ENCODE measurements at places on chromosomes 11 and 22.

DNA sequence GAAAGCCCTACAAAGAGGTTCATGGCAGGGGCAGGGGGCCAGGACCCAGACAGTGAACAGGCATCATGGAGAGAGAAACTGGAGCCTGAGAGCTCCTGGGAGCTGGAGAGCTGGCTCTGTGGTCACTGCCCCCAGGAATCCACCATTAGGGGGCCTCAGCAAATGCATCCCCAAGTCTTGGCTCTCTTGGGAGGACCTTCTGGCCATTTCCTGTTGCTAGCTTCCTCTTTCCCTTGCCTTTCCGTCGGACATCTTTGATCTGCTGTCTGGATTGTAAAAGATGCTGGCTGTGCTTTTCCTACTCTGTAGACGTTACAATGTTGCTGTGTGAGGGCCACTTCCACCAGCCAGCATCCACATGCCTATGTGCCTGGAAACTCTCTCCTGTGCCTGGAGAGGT is 7.1 kb upstream of the CRYBB2 start:
- DNase-seq: no peak

DNA sequence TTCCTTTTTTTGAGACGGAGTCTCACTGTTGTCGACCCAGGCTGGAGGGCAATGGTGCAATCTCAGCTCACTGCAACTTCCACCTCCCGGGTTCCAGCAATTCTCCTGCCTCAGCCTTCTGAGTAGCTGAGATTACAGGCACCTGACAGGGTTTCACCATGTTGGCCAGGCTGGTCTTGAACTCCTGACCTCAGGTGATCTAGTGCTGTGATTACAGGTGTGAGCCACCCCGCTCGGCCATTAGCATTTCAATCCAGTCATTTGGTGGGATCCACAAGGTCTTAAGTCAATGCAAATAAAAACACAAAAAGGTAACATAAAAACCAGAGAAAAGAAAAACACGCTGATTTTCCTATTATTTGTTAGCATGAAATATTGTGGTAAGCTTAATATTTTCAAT is 1227.2 kb upstream of the TENM4 start:
- no peak for DNase-seq

GRCh38 chr11:93935826-93936225 is 85.3 kb upstream of the HEPHL1 start:
- DNase-seq: no peak

GRCh38 chr22:22410121-22410520 is 98.4 kb downstream of the ZNF280B start:
- no peak for DNase-seq

GRCh38 chr11:59380263-59381059 is 21.8 kb downstream of the OR5AN1 start:
- no peak for DNase-seq

- no peak for DNase-seq
Measured at GRCh38 chr11:71240865-71241691, 11.3 kb downstream of the SHANK2 start.

DNA sequence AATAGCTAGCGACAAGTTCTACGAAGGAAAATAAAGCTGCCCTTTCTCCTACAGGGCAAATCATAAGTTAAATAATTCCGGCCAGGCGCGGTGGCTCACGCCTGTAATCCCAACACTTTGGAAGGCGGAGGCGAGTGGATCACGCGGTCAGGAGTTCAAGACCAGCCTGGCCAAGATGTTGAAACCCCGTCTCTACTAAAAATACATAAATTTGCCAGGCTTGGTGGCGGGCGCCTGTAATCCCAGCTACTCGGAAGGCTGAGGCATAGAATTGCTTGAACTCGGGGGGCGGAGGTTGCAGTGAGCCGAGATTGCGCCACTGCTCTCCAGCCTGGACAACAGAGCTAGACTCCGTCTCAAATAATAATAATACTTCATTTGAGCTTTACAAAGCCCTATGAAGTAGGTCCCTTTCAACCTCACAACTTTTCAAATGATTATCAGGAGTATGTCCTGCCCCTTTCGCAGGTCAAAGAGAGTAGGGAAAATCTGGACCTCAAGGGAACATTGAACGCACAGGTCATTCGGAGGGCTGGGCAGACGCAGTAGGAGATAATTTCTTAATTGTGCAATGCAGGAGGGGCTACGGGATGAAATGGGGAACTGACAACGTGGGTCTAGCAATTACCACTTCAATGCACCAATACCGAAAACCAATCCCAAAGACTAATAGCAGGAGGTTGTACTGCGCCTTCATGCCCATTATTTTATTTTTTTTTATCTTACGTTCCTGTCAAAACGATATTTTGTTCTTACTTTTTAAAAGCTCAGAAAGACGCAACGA is 590 bp downstream of the COMMD9 start:
- no peak for DNase-seq

DNA sequence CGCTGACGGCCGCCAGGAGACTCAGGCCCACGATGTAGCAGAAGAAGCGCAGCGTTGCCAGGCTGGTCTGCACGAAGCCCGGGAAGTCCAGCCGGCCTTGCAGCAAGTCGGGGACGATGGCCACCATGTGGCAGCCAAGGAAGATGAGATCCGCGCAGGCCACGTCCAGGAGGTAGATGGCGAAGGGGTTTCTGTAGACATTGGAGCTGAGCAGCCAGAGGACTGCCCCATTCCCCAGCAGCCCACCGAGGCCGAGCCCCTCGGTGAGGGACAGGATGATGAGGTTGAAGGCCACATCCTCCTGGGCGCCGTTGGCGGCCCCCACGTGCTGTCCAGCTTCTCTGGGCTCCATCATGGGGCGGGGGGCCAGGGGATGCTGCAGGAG is 3.8 kb downstream of the MRGPRE start:
- DNase-seq: no peak

DNA sequence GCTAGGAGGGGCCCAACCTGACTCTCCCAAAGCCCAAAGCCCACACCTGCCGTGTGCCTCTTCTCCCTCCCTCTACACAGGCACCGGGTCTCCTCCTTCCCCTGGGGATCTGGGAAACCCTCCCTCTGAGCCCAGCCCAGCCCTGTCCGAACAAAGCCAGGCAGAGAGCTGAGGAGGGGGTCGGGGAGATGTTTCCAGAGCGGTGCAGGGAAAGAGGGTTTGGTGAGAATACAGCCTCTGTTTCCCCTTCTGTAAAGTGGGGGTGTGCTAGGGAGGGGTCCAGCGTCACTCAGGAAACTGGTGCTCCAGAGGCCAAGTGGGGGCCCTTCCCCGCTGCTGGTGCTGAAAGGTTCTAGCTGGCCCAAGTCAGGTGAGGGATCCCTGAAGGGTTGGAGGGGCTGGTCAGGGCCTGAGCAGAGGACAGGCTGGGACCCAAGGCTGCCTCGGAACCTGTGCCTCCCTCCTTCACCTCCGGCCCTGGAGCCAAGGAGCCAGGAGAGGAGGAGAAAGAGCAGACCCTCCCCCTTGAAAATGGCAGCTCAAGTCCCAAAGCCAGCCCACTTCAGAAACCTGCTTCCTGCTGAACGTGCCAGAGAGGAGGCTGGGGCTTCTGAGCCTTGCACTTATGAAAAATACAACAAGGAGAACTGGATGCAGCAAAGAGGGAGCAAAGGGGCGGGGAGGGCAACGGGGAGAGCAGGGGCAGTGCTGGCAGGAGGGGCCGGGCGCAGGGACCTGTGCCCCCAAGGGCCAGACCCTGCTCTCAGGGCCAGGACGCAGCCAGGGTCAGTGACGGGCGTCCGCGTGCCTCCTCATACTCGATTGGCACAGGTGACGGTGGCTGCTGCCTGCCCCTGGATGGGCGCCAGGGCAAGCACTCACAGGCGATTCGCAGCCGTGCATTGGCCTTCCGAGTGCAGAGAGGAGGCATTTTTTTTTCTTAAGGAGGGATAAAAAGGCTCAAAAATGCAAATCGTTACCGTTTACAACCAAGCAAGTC is 43.2 kb downstream of the MACROD1 start:
- DNase-seq: no peak

- no peak for DNase-seq
Measured at GRCh38 chr11:40202589-40203270, 1256.7 kb downstream of the LRRC4C start.

DNA sequence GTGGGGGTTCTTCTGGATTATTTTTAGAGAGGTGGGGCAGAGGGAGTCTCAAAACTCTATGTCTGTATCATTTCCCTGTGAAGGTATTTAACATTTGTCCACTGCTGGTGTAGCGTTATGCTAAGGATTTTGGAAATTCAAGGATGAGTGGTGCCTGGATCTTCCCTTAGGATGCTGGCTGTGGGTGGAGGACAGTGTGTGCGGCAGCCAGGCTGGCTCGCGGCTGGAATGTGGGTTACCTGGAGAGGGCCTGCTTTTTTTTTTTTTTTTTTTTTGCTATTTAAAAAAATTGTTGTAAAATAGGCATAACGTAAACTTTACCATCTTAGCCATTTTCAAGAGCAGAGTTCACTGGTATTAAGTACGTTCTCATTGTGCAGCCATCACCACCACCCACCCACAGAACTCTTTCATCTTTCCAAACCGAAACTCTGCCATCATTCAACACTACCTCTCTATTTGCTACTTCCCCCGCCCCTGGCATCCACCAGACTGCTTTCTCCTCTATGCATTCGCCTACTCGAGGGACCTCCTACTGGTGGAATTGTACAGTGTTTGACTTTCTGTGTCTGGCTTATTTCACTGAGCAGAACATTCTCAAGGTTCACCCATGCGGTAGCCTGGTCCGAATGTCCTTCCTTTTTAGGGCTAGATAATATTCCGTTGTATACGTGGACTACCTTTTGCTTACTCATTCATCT is 67.1 kb downstream of the PARVB start:
- DNase-seq: peak; percentile 29

GRCh38 chr22:47965896-47966295 is 1203.4 kb downstream of the TBC1D22A start:
- no peak for DNase-seq

DNA sequence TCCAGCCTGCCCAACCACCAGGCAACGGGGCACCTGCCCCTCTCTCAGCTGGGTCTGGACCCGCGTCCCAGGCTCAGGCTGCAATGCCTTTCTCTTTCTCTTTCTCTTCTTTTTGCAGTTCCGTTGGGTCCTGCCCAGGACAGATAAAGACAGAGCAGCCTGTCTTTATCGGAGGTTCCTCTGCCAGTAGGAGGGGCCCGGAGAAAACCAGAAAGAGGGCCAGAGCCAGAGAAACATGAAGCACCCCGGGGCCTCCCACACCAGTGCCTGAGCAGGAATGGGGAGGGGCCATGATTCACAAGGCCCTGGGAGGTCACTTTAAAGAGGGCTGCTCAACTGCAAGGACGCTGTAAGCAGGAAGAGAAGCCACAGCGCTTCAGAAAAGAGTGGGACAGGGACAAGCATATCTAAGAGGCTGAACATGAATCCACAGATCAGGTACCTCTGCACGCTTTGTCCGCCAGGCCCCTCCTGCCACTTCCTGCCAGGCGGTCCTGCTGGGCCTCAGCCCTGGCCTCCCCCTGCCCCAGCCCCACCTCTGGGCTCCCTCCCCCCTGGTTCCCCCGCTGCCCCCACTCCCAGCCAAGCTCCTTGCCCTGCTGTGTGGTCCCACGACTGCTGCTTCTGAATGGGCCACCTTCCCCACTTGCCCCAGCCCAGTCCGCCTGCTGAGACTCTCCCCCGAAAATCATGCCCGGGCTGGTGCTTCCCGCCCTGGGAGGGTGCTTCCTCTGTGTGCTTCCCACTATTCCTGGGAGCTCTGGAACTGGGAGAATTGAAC is at the start of gene APOBEC3C:
TSS of gene APOBEC3C (plus strand) at position 316 of the 781 bp plus-strand sequence. CDS start at position 422, 106 bp downstream.
- DNase-seq: peak; percentile 64

DNA sequence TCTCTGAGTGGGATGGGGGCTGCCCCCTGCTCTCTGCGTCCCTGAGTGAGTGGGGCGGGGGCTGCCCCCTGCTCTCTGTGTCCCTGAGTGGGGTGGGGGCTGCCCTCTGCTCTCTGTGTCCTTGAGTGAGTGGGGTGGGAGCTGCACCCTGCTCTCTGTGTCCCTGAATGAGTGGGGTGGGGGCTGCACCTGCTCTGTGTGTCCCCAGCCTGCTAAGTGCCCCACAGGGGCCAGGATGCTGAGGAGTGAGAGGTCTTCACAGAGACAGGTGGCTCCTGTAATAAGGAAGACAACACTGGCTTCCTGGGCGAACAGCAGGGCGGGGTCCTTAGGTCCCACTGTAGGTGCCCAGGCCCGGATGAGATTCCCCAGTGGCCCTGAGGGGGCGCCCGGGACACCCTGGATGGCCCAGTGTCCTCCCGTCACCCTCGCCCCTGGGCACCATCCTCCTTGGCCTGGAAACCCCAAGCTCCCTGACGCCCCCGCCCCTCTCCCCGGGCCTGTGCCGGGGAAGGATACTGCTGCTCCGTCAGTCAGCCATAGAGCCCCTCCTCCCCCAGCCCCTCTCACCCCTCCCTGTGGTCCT is 3.8 kb upstream of the CCDC188 start:
- DNase-seq: no peak

DNA sequence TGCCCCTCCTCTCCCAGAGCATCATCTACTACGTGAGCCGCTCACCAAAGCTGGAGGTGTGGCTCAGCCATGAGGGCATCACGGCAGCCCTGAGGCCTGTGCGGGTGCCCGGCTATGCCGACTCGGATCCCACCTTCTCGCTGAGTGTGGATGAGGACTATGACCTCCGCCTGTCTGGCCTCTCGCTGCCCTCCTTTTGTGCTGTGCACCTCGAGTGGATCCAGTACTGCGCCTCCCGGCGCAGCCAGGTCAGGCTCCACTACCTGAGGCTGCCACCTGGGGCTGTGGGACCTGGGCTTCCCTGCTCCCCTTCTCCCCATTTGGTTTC is 3.8 kb upstream of the SIPA1 start:
- DNase-seq: no peak

GRCh38 chr11:14500181-14500651 is 605 bp upstream of the COPB1 start:
- DNase-seq: peak; percentile 23

GRCh38 chr11:22734628-22735345 is 68.4 kb downstream of the GAS2 start:
- no peak for DNase-seq

DNA sequence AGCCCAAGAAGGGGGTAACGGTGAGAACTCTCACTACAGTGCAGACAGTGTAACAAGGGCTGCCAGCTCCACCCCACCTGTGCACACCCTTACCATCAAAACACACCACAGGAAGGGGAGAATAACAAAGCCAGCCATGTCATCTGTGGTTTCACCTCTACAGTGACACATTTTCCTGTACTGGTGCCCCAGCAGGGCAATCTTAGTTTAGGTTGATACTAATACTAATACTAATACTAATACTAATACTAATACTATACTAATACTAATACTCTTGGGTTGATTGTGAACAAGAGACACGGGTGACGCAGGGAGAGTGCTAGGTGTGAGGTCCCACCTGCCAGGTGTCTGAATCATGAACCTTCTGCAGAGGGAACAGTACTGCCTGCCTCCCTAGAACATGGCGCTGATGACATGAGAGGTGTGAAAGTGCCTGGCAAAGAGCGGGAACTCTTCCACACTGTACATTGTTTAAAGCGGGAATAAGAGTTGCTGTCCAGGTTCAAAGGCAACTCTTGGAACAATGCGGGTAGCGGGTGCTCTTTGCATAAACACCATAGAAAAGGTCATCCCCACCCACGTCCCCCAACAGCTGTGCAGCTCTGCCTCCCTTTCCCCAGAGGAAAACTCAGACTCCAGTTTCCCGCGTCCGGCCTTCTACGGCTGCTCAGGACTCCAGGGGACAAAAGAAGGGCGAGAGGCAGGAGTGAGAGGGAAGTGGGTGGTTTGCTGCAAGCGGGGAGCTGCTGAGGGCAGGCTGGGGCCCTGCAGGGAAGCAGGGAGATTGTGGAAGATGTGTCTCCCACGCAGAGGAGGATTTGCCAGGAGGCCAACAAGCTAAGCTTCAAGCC is 25.0 kb upstream of the TMPRSS4 start:
- peak; percentile 68 for DNase-seq

GRCh38 chr11:111846063-111846462 is 25.3 kb downstream of the ALG9 start:
- no peak for DNase-seq

- DNase-seq: no peak
Measured at GRCh38 chr11:114015117-114015516, 40.2 kb downstream of the HTR3A start.

GRCh38 chr11:123692961-123693360 is 38.5 kb upstream of the SCN3B start:
- DNase-seq: no peak

Measured in stimulated activated CD4-positive, alpha-beta T cell treated with anti-CD3 and anti-CD28 coated beads, Interleukin-4, amount 100 ng/mL, for 4 hours (primary cell).